Stimulated activated CD4-positive, alpha-beta T cell treated with anti-CD3 and anti-CD28 coated beads, Interleukin-12 subunit alpha, Interleukin-12 subunit beta, amount 100 ng/mL, for 4 hours (primary cell): ENCODE measurements at places on chromosomes 1 and 21.

DNA sequence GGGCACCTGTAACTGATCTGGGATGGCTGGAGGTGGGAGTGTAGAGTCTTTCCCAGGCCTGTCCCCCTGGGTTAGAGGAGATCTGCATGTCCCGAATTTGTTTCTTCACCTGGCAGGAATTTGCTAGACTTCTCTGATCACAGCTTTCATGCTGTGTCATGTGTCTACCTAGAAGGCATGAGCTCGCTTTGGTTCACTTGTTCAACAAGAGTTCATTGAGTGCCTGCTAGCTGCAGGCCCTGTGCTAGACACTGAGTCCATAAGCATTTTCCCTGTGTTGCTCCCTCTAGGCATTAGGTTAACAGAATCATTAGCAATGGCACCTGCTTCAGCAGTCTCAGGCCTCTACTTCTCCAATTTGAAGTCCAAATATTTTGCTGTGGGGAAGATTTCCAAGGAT, 101.6 kb downstream of the MTR start:
- no peak for DNase-seq

DNA sequence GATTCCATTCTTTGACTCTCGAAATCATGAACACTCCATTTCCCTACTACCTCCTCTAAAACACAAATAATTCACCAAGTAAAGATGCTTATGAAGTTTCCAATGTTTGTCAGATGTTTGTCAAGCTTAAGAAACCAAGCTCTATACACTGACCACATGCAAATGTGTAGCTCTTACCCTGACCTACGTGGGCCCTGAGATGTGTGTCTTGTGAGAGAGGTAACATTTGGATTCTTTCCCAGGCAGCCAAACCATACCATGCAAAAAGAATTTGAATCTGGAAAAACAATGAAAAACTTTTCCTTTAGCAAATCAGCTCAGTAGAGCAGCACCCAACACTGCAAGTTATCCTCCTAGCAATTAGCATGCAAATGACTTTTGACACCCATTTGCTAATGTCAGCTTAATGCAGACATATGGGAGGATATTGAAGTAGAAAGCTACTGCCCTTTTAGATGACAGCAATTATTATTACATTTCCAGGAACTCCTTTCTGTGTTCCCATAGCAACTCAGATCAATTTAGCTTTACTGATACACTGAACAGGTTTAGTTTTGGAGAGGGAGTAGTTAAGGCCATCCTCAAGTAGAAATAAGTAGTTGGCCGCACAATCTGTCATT, 83.2 kb upstream of the RGS4 start:
- no peak for DNase-seq

DNA sequence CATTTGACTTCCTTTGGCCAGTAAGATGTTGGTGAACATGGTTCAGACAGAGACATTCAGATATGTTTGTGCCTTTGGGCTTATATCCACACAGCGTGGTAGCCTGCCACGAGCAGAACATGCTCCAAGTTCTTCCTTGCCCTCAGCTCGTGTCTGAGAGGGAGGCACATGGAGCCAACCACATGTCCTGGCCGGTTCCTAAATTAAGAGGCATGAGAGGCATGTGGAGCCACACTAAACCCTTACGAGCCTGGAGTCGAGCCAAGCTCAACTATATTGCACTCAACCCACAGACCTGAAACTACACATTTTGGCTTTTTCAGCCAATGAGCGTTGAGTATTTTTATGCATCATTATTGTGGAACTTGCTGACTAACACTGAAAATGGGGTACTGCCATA, 133.7 kb upstream of the KCNK1 start:
- no peak for DNase-seq

DNA sequence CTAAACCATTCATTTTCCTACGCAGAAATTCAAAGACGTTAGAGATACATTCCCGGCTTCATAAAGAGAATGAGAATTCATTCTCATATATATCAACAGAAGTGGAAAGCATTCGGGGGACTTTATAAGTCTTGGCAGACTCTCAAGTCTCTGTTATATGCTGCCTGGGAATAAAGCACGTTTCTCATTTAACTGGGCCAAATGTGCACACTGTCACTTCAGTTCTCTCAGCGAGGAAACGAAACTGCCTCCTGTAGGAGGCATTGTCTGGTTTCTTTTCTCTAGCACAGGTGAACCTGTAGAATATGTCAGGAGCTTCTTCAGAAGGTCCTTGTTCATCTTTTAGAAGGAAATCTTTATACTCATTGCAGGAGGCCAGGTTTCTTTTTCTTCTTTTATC, 367.6 kb downstream of the PTBP2 start:
- DNase-seq = no peak

GRCh38 chr1:227416156-227416830, 98.0 kb upstream of the CDC42BPA start:
- no peak for DNase-seq

DNA sequence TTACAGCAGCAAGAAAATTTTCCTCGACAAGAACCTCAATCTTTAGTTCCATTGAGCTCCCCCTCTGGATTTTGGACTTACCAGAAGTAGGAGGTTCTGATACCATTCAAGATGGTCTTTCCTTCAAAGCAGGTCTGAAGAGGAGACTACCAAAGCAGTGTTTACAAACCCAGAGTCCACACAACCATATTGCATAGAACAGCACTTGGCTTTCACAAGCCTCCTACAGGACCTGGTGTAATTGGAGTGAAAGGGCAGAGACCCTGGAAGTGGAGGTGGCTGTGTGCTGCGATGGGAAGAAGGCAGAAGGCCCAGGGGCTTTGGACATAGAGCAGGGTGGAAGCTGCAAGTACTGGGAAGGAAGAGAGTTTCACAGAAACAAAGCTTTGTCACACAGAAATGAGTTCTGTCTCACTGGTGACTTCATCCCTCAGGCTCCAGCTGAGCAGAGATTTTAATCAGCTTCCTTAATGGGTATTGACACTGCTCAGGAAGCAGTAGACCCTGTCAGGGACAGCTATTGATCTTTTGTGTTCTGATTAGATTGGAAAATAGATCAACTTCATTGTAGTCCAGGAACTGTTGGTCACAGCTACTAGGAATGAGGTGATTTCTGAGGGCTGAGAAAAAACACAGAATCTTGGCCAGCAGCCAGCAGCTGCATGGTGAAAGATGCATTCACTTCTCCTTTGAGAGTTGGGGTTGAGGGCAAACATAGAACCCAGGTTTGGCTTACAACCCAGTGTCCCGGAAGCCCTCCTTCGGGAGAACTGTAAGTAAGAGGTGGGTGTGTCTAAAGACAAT, 124.0 kb downstream of the SYT2 start:
- no peak for DNase-seq

- no peak for DNase-seq
Measured at GRCh38 chr1:26522073-26522472, 7.5 kb upstream of the RPS6KA1 start.
